ENCODE measurements at places on chromosomes 7 and 10. TPM values are rescaled to one million over a fixed set of nuclear protein-coding genes. Genes with fewer than 3 reads are reported as not detected.

- no peak for DNase-seq
Measured at GRCh38 chr7:138154661-138155060, 78.4 kb downstream of the AKR1D1 start.

The LIPK gene
- not detected for total RNA-seq

DNA sequence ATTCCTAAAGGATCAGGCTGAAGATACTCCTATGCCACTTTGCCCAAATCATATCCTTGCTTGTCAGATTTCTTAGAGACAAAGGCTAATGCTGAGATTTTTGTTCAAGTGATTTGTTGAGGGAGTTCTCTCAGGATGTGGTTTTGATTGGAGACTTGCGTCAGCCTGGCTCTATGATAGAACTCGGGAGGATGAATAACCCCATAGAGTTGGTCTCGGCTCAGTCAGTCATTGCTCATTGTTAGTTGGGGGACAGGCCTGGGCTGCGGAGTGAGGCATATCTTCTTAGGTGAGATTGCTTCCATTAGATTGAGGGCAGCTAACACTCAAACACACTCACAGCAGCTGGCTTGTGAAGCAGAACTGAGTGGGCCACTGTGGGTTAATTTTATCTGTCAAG is 203.4 kb downstream of the KIF20B start:
- peak; percentile 26 for DNase-seq

DNA sequence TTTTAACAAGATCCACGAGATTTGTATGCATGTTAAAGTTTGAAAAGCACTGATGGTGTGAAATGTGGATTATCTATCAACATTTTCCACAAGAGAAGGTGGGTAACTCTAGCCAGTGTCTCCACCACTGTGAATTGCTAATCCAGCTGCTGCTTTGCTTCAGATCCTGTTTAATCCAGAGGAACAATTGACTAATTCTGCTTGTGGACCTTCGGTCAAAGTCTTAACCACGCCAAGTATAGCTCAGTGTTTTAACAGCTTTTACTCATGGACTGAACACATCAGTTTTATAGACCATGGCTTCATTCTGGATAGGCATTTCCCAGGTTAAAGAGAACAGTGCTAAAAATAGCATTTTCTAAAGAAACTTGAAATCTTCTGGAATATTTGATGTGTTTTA is 23.5 kb downstream of the ADK start:
- DNase-seq = no peak

GRCh38 chr7:142516038-142516501 is 233.2 kb upstream of the PRSS1 start:
- peak; percentile 23 for DNase-seq

DNA sequence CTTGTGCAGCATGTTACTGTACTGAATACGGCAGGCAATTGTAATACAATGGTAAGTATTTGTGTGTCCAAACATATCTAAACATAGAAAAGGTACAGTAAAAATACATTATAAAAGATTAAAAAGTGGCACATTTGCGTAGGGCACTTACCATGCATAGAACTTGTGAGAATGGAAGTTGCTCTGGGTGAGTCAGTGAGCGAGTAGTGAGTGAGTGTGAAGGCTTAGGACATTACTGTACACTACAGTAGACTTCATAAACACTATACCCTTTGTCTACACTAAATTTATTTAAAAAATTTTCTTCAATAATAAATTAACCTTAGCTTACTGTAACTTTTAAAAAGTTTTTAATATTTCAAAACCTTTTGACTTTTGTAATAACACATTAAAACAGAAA is 37.5 kb downstream of the BPGM start:
- DNase-seq = no peak

GRCh38 chr7:39357648-39358047 is 208.6 kb upstream of the YAE1 start:
- no peak for DNase-seq

- no peak for DNase-seq
Measured at GRCh38 chr10:117134306-117135025, 3.6 kb downstream of the VAX1 start.

The DHTKD1 gene
- total RNA-seq = 29.8 TPM

GRCh38 chr10:109966961-109967738 is 40.6 kb upstream of the ADD3 start:
- DNase-seq = no peak

The CALHM1 gene
- not detected for total RNA-seq

DNA sequence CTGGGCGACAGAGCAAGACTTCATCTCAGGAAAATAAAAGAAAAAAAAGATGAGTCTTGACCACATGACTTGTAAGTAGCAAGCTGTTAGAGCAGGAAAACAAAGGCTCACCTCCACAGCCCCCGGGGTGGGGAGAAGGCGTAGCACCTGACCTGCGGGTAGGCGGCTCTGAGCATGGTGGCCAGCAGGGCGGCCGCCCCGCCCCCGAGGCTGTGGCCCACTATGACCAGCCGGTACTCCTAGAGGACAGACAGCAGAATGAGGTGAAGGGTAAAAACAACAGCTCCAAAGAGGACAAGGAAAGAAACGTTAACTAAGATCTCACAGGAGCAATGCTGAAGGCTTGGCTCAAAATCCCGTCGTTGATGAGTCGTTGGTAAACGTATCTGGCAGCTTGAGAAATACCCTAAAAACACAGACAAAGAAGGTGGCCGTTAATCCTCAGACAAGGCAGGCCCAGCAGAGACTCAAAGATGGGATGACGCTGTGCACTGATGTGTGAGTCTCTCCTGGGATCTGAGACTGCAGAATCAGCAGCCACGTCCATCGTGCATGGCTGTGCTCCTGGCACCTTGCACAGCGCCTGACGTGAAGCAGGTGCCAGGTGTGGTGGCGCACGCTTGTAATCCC is 31.1 kb downstream of the DAGLB start:
- DNase-seq = no peak

DNA sequence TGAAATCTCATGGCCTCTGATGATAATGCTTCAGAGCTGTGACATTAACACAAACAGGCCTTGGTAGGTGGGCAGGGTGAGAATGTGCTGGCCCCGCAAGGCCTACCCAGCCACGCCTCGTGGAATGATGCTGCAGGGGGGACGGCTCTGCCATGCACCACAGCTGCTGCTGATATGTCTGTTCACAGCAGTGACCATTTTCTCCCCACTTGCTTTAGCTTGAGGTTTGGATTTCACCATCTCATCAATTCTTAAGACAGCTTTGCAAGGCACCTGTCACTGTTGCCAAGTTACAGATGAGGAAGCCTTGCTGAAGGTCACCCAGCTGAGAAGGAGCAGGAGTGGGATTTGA is 128.3 kb downstream of the PTPN20 start:
- DNase-seq = no peak

The INA gene
- 0.23 TPM for total RNA-seq

The OPN1SW gene
- not detected for total RNA-seq

GRCh38 chr10:97827702-97828291 is 21.8 kb upstream of the GOLGA7B start:
- no peak for DNase-seq

GRCh38 chr10:75403144-75403938 is 1.8 kb upstream of the ZNF503 start:
- DNase-seq = no peak

GRCh38 chr10:76213876-76214275 is 782.5 kb downstream of the LRMDA start:
- DNase-seq = no peak

Measured in activated T-cell treated with anti-CD3 and anti-CD28 coated beads, Interleukin-2, amount 50 U/mL, for 72 hours (primary cell).